CD8-positive, alpha-beta T cell (primary cell): ENCODE measurements at places on chromosomes 6 and 20.

DNA sequence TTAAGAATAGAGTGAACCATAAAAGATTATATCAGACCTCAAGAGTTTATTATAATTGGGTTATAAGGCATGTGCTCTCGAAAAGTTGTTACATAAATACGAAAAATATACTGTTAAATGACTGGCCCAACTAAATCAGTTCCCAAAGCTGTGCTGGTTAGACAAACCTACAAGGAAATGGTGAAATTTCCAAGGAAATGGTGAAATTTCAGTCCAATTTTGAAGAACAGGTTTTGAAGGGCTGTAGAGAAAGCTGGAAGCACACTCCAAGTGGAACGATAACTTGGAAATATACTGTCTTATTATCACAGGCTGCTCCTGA is 400 bp upstream of the TRMT11 start:
- DNase-seq: no peak

DNA sequence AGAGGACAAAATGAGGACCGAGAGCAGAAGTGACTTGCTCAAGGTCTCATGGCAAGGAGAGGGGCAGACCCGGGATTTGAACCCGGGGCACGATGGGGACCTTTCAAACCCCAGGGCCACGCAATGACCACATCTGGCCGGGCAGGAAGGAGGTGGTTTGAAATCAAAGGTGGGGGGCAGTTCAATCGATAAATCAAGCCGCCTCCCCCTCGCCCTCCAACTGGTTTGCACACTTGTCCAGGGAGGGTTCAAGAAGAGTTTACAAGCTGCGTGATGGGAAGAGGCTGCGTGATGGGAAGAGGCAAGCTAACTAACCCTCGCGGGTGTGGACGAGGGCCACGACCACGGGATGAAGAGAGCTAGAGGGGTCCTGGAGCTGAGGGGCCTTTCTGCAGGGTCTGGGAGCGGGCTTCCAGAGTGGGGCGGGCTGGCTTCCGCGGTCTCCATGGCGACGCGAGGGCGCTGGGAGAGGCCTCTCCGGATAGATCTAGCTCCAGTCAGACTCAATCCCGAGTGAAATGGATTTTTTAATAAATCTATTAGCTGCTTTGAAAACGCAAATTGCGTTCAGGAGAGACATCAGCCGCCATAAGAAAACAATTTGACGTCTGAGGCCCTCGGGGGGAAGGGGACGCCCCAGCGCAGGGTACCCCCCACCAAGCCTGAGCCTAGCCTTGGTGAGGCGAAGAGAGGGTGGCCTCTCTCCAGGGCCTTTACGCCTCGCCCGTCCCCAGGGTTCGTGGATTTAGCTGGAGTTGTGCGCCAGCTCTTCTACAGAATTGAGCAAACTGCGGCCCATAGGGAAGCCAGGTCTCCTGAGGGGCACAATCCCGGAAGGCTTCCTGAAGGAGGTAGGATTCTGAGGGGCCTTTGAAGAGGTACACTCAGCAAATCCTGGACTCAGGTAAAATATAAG is 143.9 kb downstream of the GRM4 start:
- DNase-seq: no peak

DNA sequence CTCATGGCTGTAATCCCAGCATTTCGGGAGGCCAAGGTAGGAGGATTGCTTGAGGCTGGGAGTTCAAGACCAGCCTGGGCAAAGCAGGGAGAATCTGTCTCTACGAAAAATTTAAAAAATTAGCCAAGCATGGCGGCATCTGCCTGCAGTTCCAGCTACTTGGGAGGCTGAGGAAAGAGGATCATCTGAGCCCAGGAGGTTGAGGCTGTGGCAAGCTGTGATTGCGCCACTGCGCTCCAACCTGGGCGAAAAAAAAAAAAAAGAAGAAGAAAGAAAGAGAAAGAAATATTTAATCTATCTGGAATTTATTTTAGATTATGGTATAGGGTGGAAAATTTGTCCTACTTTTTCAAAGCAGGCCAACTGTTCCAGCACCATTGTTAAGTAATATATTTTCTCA is 32.2 kb upstream of the HIVEP1 start:
- DNase-seq: no peak

DNA sequence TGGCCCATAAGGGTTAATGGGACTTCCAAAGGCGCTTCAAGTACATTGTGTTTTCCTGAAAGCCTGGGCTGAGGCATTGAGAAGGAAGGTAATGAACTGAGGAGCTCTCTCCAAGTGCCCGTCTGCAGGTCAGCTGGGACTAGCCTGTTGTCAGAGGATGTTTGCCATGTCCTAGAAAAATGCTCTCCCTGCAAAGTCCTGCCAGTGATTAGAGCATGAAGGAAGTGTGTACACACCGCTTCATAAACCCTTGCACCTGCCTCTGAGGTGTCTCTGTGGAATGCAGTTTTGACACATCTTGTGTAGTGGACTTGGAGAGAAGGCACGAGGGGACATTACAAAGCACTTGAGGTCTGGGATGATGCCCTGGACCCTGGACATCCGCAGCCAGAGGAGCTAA is 506.7 kb downstream of the KIF16B start:
- no peak for DNase-seq

DNA sequence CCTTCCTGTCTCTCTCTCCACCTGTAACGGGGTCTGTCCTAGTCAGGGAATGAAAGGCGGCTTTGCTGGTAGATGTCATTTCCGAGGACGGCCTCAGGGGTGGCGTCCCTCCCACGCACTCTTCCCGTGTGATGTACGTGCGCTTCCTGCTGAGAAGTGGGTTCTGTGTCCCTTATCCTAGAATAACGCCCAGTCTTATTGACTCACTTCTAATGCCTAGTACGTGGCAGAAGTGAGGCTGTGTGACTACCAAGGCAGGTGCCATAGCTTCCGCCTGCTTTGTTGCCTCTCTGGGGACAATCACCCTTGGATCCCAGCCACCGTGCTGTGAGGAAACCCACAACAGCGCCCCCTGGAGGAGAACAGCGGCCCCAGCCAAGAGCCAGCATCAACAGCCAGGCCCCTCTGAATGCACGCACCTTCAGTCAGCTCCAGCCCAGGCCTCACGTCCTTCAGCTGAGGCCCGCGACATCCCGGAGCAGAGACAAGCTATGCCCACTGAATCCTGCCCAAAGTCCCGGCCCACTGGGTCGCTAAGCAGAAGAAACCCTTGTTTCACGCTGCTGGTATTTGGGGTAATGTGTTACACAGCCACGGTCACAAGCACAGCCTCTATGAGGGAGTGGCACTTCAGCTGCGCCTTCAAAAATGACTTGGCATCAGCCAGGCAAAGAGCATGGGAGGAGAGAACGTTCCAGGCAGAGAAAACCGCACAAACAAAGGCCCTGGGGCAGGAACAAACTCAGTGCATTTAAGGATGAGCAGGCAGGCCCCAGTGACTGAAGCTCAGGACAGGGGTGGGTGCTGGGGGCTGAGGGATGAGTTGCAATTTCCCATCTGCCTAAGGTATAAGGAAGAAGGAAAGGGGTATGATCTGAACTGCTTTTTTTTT is 224.2 kb downstream of the NFATC2 start:
- DNase-seq: peak; percentile 23

DNA sequence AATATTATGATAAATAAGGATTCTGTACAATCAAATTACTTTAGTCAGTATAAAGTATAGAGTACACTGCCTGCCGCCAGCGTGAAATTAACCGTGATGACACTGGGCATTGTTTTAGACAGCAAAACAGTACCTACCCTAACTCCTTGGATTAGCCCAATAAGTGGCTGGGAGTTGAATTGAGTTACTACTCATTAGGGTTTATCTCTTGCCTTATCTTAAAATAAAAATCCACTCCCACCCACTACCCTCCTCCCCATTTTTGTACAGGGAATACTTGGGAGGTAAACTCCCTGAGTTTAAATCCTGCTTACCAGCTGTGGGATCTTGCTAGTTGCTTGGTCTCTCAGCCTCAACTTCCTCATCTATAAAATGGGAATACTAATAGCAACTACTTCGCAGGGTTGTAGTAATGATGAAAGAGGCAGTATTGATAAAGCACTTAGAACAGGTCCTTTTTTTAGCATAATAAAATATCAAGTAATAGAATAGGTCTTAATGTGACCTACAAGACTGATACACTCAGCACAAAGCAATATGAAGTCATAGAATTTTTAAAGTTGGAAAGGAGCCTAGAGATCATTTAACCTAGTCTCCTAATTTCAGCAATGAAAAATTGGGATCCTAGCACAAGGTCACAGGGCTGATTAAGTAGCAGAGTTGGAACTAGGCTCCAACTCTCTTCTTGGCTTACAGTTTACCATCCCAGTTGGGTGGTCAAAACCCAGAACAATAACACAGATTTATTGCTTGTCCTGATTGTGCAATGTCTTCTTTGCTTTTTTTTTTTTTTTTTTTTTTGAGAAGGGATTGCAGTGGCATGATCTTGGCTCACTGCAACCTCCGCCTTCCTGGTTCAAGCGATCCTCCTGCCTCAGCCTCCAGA is 23.8 kb downstream of the PHACTR2 start:
- DNase-seq: no peak

GRCh38 chr6:150894191-150894744 is 28.8 kb downstream of the MTHFD1L start:
- DNase-seq: no peak

DNA sequence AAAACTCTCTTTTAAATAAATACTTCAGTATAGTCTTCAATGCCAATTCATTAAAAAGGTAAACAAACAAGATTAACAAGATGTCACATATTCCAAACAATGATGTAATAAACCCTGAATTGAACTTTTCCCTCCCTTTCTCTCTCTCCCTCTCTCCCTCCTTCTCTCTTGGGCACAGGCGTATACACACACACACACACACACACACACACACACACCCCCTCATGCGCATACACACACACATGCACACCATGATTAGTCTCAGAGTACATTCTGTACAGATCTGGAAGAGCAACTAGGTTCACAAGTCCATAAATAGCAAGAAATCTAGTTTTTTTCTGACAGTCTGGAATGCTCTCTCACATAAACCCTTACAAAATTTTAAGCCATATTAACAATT is 128.3 kb downstream of the DST start:
- DNase-seq: no peak

GRCh38 chr6:54085541-54085940 is 25.7 kb upstream of the MLIP start:
- DNase-seq: no peak

GRCh38 chr20:46666818-46667515 is 15.7 kb upstream of the SLC13A3 start:
- DNase-seq: no peak

DNA sequence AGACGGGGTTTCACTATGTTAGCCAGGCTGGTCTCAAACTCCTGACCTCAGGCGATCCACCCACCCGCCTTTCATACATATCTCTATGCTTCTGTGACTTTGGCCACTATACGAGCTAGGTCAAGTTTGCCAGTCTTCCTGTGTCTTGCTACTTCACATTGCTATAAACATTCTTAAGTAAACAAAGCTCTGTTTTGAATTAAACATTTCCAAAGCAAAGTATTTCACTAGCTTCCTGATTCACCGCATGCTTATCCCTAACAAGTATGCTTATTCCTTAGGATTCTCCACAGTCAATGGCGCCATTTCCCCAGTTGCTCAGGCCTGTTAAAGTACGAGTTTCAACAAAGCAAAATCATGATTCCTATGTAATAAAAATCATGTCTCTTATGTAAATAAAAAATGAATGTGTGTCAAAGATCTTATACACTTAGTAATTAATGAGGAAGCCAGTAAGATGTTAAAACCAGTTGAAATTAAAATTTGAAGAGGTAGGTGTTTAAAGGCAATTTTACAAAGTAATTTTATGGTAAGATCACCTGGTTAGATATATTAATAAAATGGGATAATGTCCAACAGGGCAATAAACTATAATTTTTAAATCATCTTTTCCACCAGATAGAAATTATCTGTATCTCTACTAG is 88.5 kb downstream of the PRKN start:
- DNase-seq: no peak

DNA sequence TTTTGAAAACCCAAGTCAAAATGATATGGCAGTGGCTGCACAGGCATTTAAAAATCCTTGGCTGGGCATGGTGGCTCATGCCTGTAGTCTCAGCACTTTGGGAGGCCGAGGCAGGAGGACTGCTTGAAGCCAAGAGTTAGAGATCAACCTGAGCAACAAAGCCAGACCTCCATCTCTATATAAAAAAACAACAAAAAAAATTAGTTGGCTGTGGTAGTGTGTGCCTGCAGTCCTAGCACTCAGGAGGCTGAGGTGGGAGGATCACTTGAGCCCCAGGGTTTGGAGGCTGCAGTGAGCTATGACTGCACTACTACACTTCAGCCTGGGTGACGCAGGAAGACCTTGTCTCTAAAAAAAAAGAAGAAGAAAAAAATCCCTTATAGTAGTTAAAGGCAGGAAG is 142.9 kb downstream of the MYB start:
- DNase-seq: no peak

GRCh38 chr6:89050155-89050554 is 30.4 kb upstream of the PNRC1 start:
- no peak for DNase-seq

DNA sequence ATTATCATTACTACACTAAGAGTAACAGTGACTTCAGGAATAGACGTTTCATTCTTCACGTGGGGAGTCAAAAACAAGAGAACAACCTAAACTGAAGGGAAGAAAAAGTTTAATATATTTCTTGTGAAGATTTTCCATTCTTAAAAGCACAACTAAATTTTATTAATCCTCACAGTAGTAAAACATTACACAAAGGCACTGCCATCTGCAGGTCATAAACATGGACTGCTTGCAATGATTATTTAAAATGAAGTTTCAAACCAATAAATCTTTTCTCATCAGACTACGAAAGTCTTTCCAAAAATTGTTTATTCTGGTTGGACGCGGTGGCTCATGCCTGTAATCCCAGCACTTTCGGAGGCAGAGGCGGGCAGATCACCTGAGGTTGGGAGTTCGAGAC is 2.6 kb downstream of the NCOA5 start:
- no peak for DNase-seq

DNA sequence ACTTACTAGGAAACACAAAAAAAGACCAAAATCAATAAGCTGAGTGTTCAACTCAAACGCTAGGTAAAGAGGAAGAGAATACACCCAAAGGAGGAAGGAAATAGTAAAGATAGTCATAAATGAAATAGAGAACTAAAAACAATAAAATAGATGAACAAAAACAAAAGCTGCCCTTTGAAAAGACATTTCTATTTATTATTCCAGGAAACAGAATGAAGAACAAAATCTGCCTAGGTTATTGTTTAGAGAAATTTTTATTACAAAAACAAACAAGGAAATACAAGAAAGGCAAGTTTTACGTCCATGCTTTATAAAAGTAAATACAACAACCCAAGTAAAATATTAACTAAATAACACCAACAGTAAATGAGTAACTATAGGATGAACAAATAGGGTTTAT is 20.1 kb downstream of the HLA-DMB start:
- DNase-seq: no peak

- no peak for DNase-seq
These were observed 451.7 kb downstream of the QKI start for GRCh38 chr6:163866192-163866591.
